Amniotic epithelial cell (primary cell): ENCODE measurements at places on chromosomes 2 and 18.
A peak's percentile ranks its signal among the peaks of the same experiment; 100 is the strongest.

DNA sequence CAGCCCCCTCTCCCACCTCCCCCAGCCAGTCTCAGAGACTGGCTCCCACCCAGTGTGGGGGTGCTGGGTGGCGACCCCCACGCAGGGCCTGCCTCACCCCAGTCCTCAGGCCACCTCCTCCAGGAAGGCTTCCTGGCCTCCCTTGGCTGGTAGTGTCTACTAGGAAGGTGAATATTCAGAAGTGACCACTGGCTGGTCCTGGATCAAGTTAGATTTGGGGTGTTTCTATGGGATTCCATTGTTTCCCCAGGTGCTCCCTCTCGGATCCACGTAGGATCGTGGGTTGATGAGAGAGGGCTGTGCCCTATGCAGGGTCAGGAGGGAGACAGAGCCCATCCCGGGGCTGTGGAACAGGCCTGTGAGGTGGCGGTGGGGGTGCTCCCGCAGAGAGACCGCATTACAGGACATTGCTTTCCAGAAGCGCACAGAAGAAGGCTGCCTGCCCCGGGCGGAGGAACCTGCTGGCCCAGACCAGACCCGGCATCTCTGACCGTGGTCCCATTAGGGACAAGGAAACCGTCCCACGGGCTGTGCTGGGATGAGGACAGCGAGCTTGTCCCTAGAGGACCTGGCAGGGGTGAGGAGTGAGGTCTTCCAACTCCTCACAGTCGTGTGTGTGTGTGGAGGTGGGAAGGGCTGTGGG lies 3.3 kb downstream of the PDCD1 start:
- DNase-seq = no peak

GRCh38 chr2:205715831-205716525 lies 33.7 kb downstream of the NRP2 start:
- peak; percentile 64 for DNase-seq

- no peak for DNase-seq
Measured at GRCh38 chr2:39142904-39143605, 22.2 kb upstream of the SOS1 start.

- peak; percentile 45 for DNase-seq
Measured at GRCh38 chr2:215136669-215137328, 1.6 kb downstream of the ABCA12 start.

DNA sequence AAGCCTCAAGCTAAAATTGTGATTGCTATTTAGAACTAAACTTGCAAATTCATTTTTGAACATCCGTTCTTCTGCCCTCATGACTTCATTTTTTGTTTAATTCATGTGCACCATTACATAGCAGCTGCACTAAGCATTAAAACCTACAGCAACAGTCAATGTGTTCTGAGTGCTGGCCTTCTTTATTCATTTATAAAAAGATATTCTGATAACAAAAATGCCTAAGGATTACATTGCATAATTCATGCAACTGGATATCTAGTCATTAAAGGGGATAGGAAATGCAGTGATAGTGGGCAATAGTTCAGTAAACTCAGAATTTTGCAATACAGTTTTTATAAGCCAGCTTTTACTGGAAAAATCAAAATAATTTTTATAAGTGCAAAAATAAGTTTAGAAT lies 294.4 kb upstream of the EPC2 start:
- DNase-seq = peak; percentile 46

GRCh38 chr2:152176113-152176714 lies 651 bp upstream of the STAM2 start:
- DNase-seq = peak; percentile 26
